ENCODE measurements at places on chromosomes 1 and 21.

DNA sequence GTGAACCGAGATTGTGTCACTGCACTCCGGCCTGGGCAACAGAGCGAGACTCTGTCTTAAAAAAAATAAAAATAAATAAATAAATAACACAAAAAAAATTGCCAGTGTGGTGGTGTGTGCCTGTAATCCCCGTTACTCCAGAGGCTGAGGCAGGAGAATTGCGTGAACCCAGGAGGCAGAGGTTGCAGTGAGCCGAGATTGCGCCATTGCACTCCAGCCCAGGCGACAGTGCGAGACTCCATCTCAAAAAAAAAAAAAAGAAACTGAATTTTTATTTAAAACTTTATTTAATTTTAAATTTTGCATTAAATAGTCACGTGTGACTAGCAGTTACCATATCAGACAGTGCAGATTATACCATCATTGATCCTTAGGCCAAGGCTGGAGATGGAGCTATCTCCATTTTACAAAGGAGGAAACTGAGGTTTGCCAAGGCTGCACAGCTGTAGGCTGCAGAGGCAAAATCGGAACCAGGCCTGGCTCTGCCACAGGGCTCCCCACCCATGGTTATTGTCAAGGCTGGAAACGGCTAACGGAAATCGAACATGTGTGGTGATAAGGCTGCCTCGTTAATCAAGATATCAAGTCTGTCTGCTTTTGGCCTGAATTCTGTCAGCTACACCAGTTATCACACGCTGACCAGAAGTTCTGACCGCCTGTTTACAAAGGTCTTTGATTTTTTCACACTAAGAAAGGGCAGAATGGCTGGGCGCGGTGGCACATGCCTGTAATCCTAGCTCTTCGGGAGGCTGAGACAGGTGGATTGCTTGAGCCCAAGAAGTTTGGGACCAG is 20.5 kb downstream of the HSPG2 start:
- DNase-seq = no peak

GRCh38 chr1:245666412-245666811 is 511.6 kb downstream of the KIF26B start:
- no peak for DNase-seq

- DNase-seq = no peak
Observed at GRCh38 chr1:92476071-92476631, 10.6 kb downstream of the GFI1 start.

DNA sequence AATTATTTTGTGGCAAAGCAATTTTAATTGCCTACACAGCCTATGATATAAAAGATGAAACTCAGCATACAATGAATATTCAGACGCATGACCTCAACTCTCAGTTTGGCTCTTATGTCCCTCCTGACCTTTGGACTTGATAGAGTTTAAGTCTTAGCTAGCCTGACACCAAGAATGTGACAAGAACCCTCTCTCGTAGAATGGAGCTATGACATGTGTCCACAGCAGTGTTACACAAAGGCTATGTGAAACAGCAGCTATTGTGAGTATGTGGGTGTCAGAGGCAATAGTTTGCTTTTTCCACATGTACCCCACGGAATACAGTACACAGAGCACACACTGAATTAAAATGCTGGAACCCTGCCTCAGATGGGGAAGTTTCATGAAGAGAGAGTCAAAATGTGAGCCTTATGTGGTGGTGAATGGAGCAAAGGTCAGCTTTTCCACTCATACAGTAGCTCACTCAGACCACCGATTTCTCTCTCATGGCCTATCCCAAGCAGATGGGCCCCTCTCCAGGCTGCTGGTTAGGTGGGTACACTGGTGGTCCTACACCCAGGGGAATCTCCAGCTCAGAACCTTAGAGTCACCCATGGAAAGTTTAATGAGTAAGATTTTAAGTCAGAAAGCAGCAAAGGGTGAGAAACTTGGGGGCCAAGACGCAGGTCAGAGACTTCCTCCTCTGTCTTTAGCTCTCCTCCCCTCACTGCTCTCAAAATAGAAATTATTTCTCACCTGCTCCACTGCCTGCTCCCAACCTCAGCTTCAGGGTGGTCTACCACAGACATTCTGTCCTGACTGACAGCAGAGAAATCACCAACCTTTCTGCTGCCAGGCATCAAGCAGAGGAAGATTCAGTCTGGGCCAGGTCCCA is 10.1 kb upstream of the XCL2 start:
- DNase-seq = no peak

- no peak for DNase-seq
Observed at GRCh38 chr1:234942879-234943506, 185.6 kb downstream of the TOMM20 start.

DNA sequence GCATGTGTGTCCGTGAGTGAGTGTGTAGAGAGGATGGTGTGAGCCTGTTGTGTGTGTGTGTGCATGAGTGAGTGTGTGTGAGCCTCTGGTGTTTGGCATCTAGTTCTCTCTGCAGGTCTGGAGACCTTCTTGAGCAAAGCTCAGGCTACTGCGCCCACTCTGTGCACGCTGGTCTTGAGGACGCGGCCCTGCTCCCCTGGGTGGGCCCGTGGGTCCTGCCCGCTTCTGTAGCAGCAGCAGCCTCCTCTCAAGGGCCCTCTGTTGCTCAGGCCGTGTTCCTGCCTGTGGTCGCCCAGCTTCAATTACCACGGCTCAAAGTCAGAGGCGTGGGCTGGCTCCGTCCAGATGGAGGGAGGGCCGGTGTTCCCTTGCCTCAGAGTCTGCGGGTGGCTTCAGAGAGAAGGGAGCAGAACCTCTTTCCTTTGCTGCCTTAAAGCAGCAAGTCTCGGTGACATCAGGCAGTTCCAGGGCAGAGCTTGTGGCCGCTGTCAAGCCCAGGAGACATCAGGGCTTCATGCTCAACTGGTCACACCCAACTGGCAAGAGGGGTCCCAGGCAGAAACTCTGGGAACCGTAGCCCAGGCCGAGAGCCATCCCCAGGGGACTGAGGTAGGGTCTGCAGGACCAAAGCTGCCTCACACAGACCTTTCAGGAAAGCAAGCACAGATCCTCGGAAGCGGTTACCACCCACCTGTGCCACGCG is 270.6 kb upstream of the VAMP3 start:
- no peak for DNase-seq

GRCh38 chr1:10204003-10204642 is 6.2 kb upstream of the KIF1B start:
- DNase-seq = peak; percentile 62

- DNase-seq = no peak
Observed at GRCh38 chr21:38806153-38806941, 618 bp downstream of the ETS2 start.

DNA sequence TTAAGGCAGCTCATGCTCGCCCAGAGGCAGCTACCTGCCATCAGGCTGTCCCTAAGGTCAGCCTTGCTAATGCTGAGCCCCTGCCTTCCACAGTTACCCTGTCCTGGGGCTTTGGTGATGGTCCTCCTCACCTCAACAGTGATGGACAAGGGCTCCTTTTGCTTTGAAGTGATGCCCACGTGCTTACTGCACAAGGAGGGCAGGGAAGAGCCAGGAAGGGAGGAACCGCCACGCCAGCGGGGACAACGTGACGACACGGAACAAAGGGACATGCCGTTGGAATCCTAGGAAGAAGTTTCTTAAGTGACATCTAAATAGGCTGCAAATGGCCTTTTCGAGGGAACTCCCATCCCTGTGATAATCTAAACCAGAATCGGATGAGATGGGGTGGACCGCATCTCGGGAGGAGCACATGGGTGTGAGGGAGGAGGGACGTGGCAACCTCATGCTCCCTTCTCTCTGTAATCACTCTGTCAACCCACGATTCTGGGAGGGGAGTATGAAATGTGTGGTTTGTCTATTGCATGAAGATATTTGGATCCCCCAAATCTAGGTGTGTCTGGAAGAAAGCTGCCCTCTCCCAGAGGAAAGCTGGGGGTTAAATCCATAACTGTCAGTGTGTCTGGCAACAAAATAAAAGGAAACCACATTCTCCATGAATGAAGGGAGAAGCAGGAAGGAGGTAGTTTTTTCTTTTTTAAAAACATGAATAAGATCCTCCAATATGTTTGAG is 110.9 kb upstream of the IRF2BP2 start:
- no peak for DNase-seq

DNA sequence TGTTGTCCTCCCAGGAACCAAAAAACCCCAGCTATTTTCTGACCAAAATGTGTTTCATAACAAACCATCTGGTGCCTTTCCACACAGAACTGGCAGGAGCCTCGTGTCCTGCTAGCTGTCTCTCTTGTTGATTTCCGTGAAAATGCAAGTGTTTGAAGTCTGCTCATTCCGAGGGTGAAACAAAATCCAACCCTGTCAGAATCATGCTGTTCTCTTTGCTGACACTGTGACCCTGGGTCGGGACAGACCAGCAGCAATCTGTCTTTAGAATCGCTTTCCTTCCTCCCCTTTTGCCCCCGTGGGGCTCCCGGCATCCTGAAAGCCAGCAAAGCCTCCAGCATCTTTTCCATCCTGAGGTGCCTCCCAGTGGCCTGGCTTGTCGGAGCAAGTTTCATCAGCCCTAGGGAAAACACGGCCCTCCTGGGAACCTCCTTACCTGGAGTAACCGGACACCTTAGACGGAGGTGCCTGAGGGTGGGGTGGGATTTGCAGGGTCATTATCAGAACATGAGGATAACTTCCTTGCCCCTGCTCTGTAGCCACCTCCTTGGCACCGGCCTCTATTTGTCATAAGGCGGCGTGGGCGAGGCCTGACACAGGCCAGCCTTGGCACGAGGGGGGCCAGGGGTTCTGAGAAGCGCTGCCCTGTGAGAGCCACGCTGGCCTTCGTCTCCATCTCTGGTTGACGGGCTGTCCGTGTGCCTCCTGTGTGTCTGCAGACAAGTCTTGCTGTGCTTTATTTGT is 24.9 kb downstream of the LDLRAP1 start:
- DNase-seq = peak; percentile 90

DNA sequence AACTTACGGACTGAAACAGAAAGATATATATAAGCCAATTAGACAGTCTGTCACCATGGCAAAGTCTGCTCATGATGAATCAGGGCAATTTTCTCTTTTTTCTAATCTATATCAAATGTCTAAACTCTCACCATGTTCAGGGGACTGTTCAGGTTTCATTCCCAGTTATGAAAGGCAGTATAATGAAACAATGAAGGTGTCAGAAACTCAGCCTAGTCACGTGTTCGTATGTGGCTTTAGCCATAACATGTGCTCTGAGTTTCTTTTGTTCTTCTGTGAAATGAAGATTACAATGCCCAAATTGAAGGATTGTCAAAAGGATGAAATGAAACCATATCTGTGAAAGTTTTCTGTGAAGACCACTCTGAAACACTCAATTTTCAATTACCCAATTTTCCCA is 392.9 kb downstream of the DSCAM start:
- no peak for DNase-seq

GRCh38 chr1:67307251-67308060 is at the start of gene IL12RB2:
IL12RB2 (plus strand) TSS chr1:67307873; CDS start chr1:67320369, 12,496 bp downstream.
- no peak for DNase-seq

DNA sequence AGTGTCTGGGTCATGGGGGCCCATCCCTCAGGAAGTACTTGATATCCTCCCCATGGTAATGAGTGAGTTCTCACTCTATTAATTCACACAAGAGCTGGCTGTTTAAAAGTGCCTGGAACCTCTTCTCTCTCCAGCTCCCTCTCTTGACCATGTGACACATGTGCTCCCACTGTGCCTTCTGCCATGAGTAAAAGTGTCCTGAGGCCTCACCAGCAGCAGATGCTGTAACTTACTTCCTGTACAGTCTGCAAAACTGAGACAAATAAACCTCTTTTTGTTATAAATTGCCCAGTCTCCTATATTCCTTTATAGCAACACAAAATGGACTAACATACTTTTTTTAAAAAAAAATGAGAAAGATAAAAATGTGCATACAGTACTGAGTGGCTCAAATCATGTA is 24.0 kb downstream of the PUM1 start:
- DNase-seq = no peak

DNA sequence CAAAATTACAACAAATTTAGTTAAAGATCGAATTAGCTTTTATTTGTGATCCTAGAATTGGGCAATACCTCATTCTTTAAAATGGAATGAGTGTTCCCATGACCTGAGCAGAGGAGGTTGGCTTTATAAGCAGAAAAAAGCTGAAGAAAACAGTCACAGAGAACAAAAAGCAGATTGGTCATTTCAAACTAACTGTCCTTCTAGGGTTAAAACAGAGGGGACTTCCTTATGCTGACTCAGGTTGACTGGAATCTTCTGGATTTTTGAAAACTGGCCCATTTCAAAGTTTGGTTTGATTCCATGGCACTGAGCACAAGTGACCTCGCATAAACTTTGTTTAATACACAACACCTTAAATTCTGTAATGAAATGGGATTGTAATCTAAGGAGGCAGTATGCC is 17.6 kb downstream of the NFASC start:
- DNase-seq = no peak

DNA sequence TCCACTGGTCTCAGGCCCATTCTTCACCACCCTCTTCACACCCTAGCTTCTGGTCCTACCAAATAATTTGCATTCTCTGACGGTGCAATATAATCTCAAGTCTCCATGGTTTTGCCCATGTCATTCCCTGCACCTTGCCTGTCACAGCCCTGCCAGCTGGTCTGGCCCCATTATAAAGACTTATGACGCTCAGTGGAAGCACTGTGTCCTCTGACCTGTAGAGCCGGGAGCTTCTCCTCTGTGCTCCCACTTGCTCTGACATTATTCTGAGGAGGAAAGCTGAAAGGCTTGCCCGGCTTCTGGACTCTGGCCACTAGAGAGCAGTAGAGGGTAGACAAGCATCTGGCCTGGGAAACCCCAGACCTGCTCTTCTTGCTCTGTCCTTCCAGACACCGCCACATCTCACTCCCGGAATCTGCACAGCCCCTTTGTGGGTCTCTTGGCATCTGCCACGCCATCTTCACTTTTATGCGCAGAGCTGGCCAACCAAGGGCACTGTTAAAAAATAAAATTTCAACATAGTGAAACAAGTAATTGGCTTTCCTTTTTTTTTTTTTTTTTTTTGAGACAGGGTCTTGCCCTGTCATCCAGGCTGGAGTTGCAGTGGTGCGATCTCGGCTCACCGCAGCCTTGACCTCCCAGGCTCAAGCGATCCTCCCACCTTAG is 44.4 kb downstream of the NENF start:
- DNase-seq = peak; percentile 80

DNA sequence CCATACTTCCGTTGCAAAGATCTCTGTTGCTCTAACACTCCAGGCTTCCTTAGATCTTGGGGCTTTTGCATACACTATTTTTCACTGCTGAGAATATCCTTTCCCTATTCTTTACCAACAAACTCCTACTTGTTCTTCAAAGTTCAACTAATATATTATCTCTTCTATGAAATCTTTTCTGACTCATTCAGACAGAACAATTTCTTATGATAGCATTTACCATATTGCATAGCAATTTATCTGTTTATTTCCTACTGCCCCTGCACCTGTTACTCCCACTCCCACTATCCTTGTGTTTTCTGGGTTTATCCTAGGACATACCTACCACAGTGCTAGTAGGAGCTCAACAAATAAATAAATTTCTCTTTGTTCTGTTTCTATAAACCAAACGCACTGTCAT is 11.0 kb downstream of the GADD45A start:
- DNase-seq = no peak
